Stimulated activated CD8-positive, alpha-beta memory T cell treated with anti-CD3 and anti-CD28 coated beads, Interleukin-15, amount 100 ng/mL, for 48 hours (primary cell): ENCODE measurements at places on chromosomes 4 and X.

GRCh38 chrX:101416691-101417090 is 8.7 kb downstream of the HNRNPH2 start:
- DNase-seq = no peak

DNA sequence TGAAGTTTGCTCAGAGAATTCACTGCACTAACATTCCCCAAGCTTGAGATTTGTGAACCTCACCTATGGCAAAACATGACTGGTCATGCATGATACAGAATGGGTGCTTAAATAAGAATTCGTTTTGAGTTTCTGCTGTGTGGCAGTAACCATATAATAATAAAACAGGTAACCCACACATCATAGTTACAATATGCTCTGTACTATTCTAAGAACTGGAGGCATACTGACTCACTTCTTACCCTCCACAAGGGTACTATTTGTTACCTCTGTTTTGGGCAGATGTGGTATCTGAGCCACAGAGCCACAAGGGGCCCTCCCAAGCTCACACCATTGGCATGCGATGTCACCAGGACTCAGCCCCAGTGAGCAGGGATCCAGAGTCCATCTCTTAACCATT is 17.6 kb downstream of the SLC2A9 start:
- DNase-seq = peak; percentile 38

DNA sequence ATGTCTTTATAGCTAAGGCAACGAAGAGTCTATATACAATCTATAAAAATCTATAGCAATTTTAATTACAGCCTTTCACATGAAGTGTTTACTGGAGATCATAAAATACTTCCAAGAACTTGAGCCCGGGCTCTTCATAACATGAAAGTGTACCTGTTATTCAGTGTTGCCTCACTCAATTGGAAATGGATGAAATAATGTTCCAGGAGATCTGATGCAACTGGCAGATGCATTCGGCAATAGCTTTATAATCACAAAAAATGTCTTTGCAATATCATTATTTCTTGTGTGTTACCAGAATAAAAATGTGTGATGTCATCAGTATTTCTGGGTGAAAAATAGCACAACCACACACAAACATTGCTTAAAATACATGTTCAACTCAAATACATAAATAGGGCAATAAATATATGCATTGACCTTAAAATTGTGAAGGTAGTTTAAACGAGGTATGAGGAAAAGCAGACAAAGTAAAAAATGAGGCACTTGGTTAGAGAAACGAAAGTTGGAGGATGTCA is 1266.8 kb upstream of the PCDH7 start:
- DNase-seq = no peak

- no peak for DNase-seq
These were observed 61.5 kb downstream of the ABLIM2 start for GRCh38 chr4:8097141-8097541.

- DNase-seq = no peak
These were observed 3.7 kb upstream of the OSTC start for GRCh38 chr4:108646706-108647105.

- DNase-seq = no peak
These were observed 129.9 kb upstream of the ATOH1 start for GRCh38 chr4:93698686-93699085.

DNA sequence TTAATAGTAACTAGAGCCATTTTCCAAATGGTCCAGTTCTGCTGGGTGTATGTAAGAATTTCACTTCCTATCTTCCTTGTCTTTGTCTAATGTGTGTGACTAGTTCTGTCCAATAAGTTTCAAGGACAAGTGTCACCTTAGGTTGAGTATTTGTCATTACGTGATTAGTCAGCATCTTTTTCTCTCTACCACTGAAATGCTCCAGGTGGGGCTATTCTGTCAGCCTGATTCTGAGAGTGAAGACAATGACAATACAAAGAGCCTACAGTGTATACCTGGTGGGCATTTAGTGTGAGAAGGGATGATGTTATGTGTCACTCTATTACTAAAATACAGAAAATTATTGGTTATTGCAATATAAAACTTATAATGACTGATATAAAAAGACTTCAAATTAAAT is 876.3 kb downstream of the C4orf33 start:
- no peak for DNase-seq

GRCh38 chr4:155911905-155912304 is 8.4 kb downstream of the TDO2 start:
- DNase-seq = no peak

- DNase-seq = no peak
These were observed 182.1 kb downstream of the EVC2 start for GRCh38 chr4:5526080-5526846.

DNA sequence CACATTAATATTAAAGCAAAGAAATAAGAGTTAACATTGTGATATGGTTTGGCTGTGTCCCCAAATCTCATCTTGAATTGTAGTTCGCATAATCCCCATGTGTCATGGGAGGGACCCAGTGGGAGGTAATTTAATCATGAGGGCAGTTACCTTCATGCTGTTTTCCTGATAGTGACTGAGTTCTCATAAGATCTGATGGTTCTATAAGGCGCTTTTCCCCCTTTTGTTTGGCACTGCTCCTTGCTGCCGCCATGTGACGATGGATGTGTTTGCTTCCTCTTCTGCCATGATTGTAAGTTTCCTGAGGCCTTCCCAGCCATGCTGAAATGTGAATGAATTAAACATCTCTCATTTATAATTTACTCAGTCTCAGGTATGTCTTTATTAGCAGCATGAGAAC is 153.8 kb upstream of the GALNT7 start:
- no peak for DNase-seq

DNA sequence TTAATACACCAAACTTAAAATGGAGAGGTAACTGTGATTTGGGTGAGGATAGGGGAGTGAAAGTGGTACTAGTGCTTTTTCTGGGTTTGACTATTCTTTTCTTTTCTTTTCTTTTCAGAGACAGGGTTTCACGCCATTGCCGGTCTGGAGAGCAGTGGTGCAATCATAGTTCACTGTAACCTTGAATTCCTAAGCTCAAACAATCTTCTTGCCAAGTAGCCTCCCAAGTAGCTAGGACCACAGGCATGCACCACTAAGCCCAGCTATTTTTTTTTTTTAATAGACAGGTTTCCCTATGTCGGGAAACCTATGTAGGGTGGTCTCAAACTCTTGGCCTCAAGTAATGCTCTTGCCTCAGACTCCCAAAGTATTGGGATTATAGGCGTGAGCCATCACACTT is 3.0 kb upstream of the ARMCX4 start:
- DNase-seq = no peak

GRCh38 chrX:130999360-130999759 is 58.8 kb upstream of the ARHGAP36 start:
- no peak for DNase-seq
